Kidney epithelial cell (primary cell): ENCODE measurements at places on chromosomes 2 and 18. TPM values are rescaled to one million over a fixed set of nuclear protein-coding genes. Genes with fewer than 3 reads are reported as not detected.

DNA sequence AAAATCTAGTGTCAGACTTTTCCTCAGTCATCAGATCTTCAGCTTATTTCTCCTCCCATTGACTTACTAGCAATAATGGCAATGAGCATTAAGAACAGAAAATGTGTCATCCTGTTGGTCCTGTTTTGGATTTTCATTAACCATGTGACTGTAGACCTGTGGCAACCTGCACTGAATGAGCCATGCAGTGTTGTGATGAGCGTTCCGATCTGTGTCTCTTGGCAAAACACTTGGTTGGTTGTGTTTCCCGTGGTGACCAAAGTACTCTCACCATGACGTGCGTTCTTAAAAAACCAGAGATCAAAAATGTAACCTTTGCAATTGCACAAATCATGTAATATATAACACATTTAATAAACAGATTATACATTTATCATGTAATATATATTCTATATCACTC lies 138.6 kb downstream of the MAP3K20 start:
- DNase-seq = no peak

- no peak for DNase-seq
These were observed 141.7 kb downstream of the SH3RF3 start for GRCh38 chr2:109270505-109271312.

- DNase-seq = no peak
These were observed 55.1 kb upstream of the IL1RL1 start for GRCh38 chr2:102256276-102256675.

GRCh38 chr2:60280238-60280637 lies 273.2 kb downstream of the BCL11A start:
- DNase-seq = no peak

- no peak for DNase-seq
These were observed 1.1 kb downstream of the COX5B start for GRCh38 chr2:97646977-97647376.

The FIGN gene
- 1.8 and 2.9 TPM in 2 replicates for total RNA-seq
